GM04503 (cell line): ENCODE measurements at places on chromosomes 2 and 18.

DNA sequence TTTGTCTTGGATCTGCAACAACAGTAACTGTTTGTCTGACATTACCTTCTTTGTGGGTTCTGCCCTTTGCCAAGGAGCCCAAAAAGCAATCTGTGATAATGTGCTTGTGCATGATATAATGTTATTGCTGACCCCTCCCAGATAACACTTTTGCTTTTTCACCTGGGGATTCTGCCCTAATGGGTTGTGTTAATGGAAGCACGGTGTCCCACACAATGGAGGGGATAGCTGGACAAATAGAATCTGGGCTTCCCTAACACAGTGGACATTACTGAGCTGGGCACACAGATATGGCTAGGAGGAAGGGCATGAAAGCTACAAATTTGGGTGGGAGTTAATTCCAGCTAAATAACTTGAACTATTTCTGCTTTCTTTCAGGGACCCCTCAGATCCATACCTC lies 20.6 kb downstream of the PLB1 start:
- no peak for DNase-seq

DNA sequence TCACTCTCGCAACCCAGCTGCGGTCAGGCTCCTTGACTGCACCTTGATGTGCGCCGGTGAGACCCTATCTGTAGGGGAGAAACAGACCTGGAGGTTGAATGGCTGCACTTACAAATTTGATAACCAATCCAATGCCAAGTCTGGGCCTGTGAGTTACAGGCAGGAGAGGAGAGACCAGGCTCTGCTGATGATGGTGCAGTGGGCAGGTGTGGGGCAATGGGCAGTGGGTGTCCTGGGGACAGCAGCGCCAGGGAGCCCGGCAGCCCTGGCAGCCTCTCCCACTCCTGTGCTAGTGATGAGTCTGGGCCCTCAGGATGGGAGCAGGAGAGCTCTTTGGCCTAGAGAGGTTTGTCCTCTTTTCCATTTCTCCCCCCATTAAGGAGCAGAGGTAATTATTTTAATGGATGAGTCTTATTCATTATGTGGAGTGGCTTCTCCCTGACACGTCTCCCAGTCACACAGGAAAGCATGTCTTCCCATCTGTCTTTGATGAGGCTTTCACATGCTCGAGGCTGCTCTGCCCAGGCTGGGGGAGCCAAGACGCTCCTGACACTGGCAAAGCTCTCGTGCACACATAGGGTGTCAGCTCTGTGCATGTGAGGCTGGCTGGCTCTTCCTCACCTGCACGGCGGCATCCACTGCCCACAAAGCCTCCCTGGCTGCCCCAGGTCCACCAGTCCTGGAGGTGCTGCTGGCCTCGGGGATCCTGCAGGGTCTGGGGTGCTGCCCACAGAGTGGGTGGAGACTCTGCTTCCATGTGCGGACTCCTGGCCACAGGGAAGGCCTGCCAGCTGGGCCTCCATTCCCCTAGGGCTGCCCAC lies 10.0 kb upstream of the ALLC start:
- no peak for DNase-seq

- DNase-seq: no peak
These were observed 5.6 kb downstream of the IKZF2 start for GRCh38 chr2:213145715-213146242.

DNA sequence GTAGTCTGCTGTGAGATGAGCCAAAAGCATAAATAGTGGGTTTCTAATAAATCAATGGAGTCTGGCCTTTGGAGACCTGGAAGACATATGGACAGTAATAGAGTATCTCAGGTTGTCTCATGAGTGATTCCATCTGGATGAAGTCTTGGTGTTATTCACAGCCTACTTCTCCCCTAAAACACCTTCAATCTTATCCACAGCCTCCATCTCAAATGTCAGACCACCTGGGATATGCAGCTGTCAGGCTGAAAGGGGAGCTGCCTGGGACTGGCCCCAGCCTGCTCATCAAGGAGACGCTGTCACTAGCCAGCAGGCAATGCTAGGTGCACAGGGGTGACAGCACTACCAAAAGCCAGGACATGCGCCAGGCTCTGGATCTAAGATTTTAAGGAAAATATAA lies 684.0 kb upstream of the ZEB2 start:
- no peak for DNase-seq

DNA sequence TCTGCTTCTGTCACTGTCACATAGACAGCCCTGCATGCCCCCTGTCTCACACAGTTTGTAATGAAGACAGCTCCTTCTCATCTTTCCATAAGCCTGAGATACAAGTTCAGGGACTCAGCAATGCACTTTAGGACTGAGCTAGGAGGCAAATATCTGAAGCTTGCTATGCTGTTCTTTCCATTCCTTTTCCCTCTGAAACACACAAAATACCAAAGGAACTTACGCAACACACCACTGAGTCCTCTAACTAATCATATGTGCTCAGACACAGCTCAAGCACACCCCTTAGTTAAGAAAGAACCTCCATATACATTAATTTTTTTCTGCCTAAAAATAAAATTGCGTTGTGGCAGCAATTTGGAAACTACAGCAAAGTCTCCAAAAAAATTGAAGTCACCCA lies 17.9 kb downstream of the SERPINB8 start:
- DNase-seq: no peak

- no peak for DNase-seq
These were observed 312.8 kb upstream of the EPAS1 start for GRCh38 chr2:45984366-45984765.

DNA sequence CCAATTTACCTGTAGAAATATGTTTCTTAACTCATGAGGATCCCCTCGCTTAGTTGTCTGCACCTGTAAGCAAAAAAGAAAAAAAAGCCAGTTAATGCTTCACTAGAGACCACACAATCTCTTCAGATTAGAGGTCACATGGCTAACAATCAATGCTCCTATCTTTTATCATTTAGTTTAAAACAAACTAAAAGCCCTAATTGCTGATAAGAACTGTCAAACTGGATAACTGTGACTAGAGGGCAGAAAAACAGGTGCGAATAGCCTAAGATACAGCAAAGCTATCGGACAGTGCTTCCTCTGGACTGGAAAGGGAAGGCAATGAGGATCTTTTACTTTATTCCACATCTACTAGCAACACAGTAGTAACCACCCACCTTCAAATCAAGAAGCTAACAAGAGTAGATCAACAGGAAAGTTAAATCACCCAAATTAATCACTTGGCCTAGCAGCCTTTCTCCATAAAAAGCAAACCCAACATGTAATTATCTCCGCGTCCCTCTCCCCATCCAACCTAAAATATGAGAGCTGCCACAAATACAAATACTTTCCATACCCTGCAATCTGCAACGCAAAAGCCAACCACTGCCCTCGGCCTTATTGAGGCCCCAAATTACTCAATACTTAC lies 734 bp downstream of the SLC25A12 start:
- no peak for DNase-seq

DNA sequence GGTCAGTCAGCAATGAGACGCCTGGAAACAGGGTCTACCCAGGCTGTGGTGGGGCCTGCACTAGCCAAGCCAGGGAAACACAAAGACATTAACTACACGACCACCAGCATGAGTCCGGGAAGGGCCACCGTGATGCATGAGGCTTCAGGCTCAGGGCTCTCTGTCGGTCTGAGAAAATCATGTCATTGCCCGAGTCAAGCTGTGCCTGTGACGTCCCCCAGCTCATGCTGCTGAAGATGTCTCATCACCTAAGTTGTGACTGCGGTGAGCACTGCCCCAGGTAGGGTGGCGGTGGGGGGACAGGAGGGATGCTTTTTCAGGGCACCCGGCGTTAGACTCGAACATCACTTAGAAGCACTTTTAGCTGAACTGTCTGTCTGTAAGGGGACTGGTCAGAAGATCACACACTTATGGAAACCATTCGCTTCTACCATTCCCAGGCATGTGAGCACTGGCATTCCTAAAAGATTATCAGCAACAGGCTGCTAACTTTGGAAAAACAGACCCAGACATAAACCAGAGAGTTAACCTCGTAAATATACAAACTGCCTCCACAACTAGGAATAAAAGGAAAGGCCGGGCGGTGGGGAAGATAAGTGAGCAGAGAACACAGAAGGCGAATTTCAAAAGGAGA lies 234.5 kb downstream of the HDAC4 start:
- no peak for DNase-seq

- no peak for DNase-seq
These were observed 208.4 kb downstream of the ANAPC1 start for GRCh38 chr2:111675419-111676194.
